PC-9 (cell line): ENCODE measurements at places on chromosomes 4 and X.
A peak's percentile ranks its signal among the peaks of the same experiment; 100 is the strongest.

- DNase-seq = peak; percentile 95
Observed at GRCh38 chr4:37471971-37472370, 214.2 kb downstream of the RELL1 start.

GRCh38 chr4:45102716-45103115 lies 376.4 kb upstream of the GNPDA2 start:
- DNase-seq = no peak

DNA sequence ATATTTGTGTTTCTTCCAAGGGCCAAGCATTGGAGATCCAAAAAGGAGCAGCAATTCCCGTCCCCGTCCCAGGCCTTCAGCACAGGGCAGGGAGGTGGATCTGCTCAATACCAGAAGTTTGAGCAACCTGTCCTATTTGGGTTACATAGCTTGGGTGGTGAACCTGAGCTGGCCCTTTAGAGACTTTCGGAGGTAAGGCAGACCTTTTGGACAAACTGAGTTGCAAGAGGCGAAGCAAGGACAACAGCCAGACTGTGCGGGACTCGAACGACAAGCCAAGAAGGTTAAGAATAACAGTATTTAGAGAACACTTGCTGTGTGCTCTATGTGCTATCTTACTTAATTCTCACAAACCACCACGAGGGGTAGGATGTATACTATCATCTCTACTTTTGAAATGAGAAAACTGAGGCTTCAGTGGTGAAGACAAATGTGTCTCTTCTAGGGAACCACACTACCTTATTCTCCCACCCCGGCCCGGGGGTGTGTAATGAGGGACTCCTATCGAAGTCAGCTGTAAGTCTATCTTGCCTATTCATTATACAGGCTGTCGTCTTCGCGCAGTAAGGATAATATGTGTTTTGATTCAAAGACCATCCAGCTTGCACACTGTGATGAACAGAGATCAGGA lies 1.3 kb downstream of the NOP14 start:
- DNase-seq = no peak

DNA sequence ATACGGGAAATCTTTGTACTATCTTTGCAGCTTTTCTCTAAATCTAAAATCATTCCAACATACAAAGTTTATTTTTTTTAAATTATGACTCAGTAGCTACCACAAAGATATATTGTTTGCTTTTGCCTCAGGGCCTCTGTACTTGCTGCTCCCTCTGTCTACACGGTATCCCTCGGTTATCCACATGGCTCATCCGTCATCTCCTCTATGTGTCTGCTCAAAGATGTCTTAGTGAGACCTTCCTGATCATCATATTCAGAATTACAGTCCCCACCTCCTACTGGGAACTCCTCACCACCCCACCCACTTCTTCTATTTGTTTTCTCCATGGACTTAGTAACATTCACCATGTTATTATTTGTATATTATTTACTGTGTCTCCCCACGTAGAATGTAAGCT lies 107.8 kb downstream of the PARM1 start:
- no peak for DNase-seq

- DNase-seq = peak; percentile 25
Observed at GRCh38 chr4:186627226-186627865, 72.0 kb upstream of the MTNR1A start.

GRCh38 chr4:86098691-86099090 lies 261.2 kb downstream of the MAPK10 start:
- no peak for DNase-seq

DNA sequence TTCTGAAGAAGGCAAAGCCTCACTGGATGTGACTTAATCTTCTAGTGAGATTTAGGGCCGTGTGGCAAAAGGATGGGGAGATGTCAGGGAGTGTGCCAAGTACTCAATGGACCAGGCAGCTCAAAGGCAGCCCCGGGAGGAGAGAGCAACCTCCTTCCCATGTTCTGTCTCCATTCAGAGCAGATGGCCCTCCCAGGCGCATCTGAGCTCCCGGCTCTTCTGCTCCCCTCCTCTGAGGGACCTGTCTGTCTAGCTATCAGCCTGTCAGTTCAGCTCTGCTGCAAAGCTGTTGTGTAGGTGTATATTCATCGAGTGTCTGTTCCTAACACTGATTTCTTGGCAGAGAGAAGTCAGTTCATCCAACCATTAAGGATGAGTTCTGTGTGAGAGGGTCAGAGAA lies 10.9 kb upstream of the PORCN start:
- no peak for DNase-seq

DNA sequence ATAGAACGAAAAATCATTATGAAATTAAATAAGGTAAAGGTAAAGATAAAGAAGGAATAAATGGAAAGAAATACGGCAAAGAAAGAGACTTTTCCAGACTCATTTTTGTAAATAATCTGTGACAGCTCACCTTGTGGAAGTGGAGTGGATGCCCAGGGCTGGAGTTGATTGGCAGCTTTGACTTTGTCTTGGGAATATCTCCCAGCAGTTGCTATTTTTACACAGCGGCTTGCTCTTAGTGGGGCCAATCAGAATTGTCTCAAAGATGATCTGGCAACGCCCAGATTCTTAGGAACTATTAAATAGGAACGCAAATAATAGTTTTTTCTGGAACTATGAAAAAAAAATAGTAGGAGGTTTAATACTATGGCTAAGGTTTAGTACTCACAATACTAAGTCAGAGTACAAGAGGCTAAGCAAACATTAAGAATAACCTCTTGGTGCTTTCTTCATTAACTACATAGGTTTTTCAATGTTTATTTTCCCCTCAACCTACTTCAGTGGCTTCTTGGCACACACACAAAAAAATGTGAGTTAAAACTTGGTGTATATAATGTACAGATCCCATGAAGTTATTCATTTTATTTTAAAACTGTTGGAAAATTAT lies 132.7 kb downstream of the TRAM1L1 start:
- no peak for DNase-seq

DNA sequence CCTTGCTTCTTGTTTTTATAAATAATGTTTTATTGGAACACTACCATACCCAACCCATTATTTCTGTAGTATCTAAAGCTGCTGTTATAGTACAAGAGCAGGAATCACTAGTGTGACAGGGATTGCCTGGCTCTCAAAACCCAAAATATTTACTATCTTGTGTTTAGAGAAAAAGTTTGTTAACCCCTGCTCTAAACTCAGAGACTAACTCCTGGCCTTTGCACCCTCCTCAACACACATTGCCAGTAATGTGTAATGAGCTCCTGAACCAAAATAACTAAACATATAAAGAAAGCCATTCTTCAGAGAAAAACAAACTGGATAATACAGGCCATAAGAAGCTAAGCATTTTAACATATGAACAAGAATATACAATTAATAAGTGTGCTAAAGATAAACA lies 8.2 kb upstream of the FAT4 start:
- DNase-seq = no peak

GRCh38 chr4:40718586-40718985 lies 31.2 kb upstream of the NSUN7 start:
- peak; percentile 76 for DNase-seq

DNA sequence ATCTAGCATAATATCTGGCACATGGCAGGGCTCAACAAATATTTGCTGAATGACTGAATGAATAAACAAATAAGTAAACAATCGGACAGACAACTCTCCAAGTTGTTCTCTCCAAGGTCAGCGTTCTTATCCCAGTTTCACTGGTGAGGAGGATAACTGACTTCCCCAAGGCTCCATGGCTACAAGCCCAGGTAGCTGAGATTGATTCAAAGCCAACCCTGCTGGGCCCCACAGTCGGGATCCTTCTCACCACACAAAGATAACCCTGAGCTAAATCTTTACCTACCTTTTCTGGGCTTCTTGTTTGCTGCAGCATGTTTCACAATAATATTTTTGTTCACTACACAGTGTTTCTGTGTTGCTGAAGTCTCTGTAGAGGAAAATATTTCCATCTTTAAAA lies 54.9 kb downstream of the USP46 start:
- no peak for DNase-seq

GRCh38 chr4:139711461-139711860 lies 45.8 kb downstream of the MGST2 start:
- DNase-seq = no peak

DNA sequence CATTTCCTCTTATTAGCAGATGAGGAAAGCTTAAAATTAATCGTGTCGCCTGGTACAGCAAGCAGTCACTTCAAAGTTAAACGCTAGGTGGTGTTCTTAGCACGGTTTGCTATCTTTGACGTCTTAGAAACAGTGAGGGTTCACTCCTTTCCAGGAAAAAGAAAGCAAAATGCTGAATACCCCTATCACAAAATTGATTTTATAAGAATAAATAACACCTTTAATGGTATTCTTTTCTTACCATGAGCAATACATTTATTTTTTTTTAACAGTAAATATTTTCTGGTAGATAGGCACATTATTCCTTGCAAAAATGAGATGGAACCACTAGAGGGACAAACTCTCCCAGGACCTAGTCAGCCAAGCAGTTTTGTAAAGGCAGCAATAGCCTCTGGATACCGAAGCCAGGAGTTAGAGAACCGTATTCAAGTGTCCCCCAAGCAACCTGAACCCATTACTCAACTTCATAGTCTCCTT lies 153.9 kb downstream of the KDR start:
- DNase-seq = no peak

DNA sequence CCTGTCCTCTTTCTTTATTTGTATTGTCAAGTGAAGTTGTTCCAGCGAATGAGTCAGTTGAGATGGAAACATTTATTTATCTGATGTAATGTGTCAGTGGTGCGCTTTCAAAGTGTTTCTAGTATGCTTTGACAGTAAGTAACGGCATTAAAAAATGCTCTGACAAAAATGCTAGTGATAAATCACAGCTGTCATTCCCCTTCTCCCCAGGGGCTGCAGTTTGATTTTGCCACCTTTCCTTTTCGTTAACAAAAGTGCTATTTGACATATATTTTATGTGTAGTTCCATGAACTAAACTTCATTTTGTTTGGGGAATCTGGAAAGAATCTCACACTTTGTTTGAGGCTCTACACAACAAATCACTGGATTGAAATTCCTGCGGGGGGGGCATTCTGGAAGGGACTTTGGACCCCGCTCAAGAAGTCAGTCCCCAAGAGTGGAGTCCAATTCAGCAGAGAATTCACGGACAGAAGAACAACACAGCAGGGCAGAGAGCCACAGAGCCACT lies 7.6 kb upstream of the TBC1D19 start:
- DNase-seq = no peak

DNA sequence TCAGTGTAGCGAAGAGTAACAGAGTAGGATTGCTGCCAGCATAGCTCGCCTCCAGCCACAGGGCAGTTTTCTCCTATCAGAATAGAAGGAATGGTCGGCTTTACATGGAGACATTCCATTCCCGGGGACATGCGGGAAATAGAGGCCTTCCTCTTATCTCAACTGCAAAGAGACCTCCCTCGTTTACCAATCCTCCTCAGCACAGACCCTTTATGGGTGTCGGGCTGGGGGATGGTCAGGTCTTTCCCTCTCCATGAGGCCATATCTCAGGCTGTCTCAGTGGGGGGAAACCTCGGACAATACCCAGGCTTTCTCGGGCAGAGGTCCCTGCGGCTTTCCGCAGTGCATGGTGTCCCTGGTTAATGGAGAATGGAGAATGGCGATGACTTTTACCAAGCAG lies 285.0 kb downstream of the ASMT start:
- DNase-seq = no peak

DNA sequence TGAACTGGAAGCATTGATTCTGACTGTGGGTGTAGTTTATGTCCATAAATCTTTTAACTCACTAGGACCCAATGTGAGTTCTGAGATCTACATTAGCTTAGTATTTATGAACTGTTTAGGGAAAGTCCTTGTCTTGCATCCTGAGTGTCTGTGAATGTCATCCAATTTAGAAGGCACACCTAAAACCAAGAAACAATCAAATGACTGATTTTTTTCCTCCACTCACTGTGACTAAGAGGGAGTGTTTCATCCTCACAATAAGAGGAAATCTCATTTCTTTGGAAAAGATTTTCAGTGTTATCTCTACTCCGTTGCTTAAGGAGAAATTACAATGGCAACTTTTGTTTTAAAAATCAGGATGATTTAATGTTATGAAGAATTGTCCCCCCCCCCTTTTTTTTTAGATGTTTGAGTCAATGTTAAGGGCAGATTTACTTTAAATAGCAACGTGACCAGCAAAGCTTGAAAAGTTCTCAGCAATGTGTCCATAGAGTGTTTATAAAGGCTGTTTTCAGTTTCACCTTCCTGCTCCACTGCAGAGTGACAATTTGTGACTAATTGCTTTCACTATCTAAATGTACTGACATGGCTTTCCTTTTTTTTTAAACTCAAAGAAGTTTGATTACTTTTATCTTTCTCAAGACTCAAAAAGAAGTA lies 173.0 kb downstream of the SPCS3 start:
- DNase-seq = no peak

DNA sequence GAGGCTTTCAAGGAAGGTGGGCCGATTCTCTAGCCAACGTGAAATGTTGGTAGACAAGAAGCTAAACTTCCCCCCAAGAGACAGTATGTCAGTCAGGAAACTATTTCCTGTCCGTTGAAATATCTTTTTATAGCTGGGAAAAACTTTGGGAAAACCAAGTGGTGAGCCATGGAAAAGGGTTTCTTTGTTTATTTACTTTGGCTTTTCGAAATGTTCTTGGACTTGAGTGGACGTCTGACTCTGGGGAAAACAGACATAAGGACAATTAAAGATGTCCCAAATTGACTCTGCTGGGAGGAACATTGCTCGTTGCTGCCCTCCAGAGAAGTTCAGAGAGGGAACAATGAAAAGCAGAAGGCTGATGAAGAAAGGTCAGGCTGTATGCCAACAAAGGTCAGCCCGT lies 295.4 kb downstream of the RAPGEF2 start:
- no peak for DNase-seq

- no peak for DNase-seq
Observed at GRCh38 chr4:14792702-14793227, 209.5 kb upstream of the CPEB2 start.

GRCh38 chrX:113512700-113513395 lies 672.2 kb upstream of the AMOT start:
- peak; percentile 70 for DNase-seq

DNA sequence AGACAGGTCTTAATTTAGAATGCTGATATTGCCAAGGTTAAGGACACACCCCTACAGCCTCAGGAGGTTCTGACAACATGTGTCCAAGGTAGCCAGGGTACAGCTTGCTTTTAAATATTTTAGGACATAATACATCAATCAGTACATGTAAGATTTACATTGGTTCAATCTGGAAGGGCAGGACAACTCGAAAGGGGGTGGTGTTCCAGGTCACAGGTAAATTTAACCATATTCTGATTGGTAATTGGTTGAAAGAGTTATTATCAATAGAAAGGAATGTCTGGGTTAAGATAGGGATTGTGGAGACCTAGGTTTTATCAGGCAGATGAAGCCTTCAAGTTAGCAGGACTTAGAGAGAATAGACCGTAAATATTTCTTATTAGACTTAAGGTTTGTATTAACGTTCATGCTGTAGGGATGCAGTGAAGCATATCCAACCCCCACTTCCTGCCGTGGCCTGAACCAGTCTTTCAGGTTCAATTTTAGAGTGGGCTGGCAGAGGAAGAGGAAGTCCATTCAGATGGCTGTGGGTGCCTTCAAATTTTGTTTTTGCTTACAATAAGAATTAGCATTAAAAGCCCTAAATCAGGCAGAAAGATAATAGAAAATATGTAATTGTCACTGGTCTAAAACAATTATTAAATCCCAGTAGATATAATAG lies 136.5 kb upstream of the GALNTL6 start:
- no peak for DNase-seq

GRCh38 chr4:168710353-168710946 lies 213.6 kb downstream of the PALLD start:
- DNase-seq = peak; percentile 15

GRCh38 chrX:136635235-136635634 lies 12.7 kb upstream of the CD40LG start:
- DNase-seq = no peak

- DNase-seq = no peak
Observed at GRCh38 chrX:70009970-70010369, 39.8 kb downstream of the AWAT2 start.
